ENCODE measurements at places on chromosomes 4 and X.

- peak; percentile 88 for DNase-seq
Observed at GRCh38 chrX:17032351-17032750, 85.9 kb downstream of the REPS2 start.

DNA sequence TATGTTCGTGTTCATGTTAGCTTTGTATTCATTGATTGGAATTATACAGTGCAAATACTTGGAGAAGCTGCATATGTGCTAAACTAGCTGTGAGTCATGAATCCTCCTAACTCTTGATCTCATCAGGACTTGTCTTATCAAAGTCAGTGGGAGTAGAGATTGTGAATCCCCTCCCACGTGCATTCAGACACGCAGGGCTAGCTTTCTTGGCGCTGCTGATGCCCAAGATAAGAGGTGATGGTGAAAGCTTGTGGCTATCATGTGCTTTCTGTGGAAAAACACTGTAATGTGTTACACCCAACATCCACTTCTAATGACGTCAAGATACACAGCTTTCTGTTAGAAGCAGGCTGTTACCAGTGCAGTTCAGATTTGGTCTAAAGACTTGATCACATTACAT, 348.7 kb upstream of the HAND2 start:
- DNase-seq = no peak

DNA sequence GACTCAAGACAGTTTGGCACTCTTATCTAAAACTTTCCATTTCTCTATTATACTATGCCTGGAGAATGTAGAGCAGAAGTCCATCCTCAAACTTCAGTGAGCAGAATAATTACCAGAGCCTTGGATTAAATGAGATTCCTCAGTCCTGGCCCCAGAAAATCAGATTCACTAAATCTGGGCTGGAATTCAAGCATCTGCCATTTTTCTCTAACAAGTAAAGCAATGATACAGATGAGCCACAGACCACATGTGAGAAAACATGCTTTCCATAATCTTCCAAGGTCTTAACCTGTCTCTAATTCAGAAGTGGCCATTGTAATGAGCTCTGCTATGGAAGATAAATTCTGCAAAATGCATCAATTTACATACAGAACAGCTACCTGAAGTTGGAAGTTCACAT, 25.4 kb downstream of the SOWAHB start:
- no peak for DNase-seq

DNA sequence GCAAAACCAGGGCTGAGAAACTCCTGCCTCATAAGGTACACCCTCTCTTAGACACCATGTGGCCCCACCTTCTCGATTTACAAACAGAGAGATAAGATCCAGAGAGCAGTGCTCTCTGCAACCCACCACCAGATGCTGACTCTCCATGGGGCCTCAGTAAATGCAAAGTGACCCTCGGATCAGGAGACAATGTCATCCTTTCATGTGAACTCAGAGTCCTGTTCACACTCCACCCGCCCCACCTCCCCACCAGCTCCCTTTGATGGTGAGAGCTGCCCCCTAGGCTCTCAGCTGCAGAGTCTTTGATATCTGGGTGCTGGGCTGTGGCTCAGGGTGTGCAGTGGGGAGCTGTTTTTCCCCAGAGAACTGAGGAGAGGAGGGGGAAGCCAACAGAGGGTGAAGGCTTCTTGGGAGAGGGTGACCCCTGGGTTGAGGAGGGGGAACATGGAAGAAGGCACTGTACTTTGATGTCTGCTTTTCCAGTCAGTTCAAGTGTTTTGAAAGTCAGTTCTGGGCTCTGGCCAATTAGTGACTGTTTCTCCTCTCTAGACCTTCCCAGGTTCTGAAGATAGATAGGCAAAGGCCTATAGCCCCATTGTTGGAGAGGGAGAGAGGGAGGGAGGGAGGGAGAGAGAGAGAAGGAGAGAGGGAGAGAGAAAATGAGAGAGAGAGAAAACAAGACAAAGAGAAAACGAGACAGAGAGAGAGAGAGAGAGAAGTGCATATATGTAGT, 88.2 kb downstream of the SCD5 start:
- DNase-seq = no peak

DNA sequence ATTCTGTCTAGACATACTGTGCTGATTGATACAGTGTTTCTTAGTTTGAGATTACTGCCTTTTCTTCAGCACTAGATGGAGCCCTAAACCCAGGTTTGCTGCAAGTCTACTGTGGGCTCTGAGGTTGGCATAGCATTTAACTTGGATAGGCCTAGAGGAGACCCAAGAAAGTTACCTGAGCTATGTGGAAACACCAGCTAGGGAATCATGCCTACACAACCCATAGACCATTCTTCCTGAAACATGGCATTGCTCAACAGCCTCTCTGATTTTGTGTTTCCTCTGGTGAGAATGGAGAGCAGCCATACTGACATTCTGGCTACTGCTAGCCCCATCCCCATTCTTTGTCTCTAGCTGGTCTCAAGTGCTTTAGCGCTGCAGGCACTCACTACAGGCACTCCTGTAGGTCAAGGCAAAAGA, 287.7 kb upstream of the PCDH18 start:
- DNase-seq = peak; percentile 46

DNA sequence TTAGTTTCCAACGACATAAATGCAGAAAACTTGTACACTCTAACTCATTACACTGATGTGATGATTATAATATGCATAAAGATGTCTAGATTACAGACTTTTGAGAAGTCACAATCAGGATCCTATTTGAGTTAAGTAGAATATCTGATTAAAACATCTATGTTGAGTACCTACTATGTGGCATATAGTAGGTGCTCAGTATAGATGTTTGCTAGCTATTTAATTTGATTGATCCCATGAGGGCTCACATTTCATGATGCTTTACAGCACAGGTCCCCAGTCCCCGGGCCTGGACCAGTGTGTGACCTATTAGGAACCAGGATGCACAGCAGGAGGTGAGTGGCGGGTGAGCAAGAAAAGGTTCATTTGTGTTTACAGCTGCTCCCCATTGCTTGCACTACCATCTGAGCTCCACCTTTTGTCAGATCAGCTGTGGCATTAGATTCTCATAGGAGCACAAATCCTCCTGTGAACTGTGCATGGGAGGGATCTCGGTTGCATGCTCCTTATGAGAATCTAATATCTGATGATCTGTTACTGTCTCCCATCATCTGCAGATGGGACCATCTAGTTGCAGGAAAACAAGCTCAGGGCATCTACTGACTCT, 33.0 kb upstream of the CXCL8 start:
- peak; percentile 14 for DNase-seq

DNA sequence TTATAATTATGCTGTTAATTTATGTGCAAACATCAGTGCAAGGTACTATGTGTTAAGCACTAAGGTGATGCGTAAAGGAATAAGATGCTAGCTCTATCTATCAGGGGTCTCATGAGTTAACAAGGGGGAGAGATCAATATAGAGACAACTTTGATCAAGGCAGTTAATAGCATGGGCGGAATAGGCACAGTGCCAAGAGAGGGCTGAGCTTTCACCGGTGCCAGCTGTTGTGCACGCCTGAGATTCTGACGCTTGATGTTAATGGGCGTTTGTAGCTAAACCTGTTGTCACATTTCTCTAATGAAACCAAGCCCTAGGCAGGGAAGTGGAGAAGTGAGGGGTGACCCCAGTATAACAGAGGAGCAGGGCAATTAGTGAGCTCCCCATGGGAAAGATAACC, 86.0 kb upstream of the NMU start:
- no peak for DNase-seq

DNA sequence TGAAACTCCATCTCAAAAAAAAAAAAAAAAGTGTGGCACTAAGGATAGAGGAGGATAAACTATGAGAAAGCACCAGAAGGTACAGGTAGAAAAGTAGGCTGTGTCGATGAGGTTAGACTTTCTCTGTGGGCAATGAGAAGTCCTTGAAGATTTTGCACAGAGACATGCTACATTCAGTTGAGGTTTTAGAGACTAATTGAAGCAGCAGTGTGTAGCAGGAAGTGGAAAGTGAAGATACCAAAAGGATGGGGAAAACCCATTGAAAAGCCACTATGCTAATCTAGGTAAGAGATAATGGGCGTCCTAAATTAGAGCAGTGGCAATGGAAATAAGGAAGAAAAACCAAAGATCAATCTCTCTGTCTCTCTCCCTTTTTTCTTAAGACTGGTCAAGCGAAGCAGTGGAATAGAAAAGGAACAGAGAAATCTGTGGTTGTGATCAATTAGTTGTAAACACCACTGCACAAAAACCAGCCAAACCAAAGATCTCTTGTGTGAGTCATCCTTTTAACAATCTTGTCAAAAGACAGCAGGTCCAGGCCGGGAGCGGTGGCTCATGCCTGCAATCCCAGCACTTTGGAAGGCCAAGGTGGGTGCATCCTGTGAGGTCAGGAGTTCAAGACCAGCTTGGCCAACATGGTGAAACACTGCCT, 3.5 kb downstream of the SPINK2 start:
- no peak for DNase-seq

DNA sequence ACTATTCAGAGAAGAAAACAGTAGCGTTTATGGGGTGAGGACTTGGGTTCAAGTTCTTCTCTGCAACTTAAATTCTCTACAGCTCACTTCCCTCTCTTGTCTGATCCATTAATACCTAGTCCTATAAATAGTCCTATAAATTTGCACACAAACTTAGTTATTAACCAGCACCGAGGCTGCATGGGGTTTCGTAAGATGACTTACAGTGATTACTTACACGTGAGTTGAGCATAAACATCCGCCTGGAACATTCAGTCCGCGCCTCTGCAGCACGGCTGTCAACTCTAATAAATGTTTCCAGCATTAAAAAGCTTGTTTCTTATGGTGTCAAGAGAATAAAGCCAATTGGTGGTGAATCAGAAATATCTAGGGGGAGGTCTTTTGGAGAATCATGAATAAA, 103.0 kb upstream of the ENPP6 start:
- DNase-seq = no peak

GRCh38 chrX:6095469-6095868, 133.2 kb downstream of the NLGN4X start:
- DNase-seq = no peak

DNA sequence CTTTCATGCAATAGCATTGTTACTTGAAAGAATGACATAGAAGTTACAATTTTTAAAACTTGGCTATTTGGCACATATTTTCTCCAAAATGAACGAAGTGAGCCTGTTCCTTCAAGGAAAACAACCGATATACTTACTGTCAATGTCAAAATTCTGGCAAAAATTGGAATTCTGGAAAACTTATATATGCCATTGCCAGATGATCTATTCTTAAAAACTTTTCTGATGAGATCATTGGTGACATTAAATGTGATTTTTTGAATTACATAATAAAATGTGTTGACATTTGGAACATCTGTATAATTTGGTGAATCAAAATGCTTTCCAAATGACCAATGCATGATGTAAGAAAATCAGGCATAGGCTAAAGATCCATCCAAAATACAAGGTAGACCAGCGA, 209.0 kb downstream of the SCFD2 start:
- DNase-seq = no peak

GRCh38 chr4:82712561-82712960, 86.0 kb downstream of the SCD5 start:
- DNase-seq = no peak

GRCh38 chrX:100743009-100743607, 11.2 kb upstream of the SYTL4 start:
- DNase-seq = no peak

DNA sequence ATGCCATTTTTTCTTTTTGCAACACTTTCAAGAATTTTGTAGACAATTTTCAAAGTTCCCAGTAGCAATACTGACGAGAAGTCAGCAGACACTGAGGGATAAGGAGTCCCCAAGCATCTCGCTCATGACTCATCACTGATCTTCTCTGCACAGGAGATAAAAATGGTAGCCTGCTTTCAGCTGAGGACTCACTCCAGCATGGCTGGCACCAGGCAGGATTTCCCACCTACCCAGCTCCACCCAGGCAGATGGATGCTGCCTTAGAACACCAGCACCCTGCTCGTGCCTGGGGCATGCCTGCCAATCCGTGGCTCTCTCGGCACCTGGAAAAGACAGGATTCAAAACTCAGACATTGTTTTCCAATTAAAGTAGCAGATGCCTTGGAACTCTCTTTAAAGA, 24.9 kb downstream of the JAKMIP1 start:
- no peak for DNase-seq

DNA sequence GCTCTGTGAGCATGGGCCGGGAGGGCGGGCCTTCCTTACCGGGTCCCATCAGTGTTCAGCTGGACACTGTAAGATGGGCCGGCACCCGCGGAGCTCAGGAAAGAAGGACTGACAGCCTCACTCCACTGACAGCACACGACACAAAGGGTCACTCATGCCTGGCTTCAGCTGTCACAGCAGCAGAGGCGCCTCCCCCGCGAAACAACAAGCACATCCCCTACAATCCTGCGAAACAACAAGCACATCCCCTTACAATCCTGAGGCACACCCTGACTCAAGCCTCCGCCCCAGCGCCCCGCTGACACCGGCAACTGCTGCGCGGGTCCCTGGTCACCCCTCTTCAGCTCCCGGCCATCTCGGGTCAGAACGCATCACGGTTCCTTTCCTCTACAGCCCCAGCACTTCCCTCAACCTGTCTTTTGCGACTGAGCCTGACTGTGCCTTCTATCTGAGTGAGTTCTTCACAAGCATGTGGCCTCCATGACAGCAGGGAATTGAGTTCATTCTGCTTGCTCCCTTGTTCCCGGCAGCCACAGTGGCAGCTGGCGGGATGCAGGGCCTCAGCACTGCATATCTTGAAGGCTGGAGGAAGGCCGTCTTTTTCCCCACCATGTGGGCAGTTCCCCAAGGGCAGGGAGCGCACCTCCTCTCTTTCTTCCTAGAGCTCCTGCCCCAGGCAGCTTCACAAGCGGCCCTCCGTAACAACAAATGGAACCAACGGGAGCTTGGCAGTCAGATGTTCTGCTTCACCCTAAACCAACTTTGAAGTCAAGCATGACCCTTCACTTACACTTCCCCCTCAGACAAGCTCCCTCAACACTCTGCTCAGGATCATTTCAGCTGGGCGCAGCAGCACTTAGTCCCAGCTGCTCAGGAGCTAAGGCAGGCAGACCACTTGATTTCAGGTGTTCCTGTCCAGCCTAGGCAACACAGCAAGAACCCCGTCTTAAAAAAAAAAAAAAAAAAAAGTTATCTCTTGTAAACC, 39.6 kb downstream of the SCD5 start:
- DNase-seq = no peak

DNA sequence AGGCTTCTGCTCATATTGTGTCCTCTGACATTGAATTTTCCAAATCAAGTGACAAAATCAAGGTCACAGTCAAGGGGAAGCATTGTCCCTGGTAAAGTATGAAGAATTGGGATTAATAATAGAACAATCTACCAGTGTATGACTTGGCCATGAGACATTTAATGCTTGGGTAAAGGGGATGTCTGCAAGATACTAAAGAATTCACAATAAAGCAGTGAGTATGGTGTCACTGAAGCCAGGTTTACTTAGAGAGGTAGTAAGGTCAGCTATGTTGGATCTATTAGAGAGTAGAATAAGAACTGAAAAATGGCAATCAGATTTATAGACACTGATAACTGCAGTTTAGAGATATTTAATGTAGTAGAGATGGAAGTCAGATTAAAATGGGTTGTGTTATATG, 349.2 kb downstream of the BMPR1B start:
- DNase-seq = no peak

- DNase-seq = no peak
Observed at GRCh38 chr4:76095568-76095967, 21.1 kb downstream of the ART3 start.

DNA sequence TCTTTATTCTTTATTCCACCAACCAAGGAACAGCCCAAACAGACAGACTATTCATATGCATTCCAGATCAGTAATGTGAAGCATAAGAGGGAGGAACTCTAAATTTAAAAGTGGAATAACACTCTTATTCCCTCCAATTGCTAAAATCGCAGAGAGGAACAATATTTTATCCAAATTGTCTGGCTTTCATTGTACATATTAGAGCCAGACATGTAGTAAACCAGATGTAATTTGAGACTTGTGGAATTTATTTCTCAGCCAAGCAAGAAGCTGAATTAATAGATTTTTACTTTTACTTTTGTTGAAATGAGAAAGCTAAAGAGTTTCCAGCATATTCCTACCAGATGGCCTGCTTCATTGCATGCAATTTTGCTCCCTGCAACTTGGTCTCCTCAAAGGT, 674.6 kb upstream of the SLIT2 start:
- DNase-seq = no peak
